ENCODE measurements at places on chromosomes 4 and X.

DNA sequence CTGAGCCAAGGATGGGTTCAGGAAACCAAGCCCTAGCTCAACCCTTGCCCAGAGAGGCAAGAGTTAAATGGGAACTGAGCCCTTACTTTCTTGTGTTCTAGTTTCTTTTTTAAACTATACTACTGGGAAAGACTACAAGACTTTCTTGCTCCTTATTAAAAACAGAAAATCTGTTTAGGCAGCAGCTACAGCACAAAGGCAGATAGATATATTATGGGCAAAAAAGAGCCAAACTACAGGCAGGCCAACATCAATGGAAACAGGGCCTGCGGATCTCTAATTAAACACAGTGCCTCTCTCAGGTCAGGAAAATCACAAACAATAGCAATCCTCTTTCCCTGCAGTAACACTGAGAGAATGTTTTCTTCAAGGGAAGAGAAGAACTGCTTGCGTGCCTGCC, 226.0 kb downstream of the LDB2 start:
- DNase-seq = no peak

GRCh38 chr4:45741897-45742296, 382.0 kb downstream of the GABRG1 start:
- no peak for DNase-seq

DNA sequence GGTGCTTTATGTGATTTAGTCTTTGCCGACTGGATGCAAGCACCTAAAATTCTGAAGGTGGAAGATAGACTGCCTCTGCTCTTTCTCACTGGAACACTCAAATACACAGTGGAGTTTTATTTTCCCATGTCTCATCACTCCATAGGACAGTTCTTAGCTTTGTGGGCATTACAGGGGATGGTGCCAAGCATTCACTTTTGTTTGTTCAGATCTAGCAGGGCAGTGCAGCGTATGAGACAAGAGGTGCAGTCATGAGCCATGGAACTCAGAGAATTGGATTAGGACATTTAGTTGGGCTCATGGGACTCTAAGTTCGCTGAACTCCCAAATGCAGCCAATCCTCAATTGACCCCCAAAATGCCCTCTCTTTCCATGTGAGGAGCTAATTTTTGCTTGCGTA, 1136.9 kb upstream of the PRKX start:
- no peak for DNase-seq

- no peak for DNase-seq
Observed at GRCh38 chr4:4388836-4389575, 2.1 kb downstream of the NSG1 start.

DNA sequence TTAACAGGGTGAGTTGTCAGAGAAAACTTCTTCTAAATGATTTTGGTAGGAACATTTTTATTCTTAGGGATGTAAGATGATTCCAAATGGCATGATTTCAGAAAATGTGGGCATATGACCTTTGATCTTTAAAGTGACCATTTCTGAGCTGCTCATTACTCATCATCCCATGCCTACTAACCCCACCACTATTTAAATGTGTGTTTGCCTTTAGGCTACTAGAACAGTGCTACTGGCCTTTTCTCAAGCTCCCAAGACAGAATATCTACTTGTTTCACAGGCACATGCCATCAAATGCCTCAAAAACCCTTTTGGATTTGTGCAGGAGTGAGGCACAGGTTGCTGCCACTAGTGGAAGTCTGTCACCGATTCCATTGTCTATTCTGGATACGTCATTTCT, 428.2 kb downstream of the ADAM29 start:
- no peak for DNase-seq

DNA sequence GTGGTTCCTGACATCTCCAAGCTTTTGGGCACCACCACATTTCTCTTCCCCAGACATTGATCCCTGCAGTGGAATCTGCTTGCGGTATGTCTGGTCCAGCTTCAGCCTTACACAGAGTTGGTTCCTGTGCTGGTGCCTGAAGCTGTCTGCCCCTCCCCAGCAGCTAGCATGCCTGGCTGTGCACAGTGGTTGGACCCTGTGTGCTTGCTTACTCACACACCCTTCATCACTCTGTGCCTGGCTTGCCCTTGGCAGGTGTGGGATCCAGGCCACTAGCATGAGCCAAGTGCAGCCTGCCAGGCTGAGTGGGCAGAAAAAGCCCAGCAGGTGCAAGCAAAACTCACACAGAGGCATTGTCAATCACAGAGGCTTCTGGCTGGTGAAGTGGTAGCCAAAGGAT, 473.8 kb downstream of the ACTRT1 start:
- DNase-seq = no peak

DNA sequence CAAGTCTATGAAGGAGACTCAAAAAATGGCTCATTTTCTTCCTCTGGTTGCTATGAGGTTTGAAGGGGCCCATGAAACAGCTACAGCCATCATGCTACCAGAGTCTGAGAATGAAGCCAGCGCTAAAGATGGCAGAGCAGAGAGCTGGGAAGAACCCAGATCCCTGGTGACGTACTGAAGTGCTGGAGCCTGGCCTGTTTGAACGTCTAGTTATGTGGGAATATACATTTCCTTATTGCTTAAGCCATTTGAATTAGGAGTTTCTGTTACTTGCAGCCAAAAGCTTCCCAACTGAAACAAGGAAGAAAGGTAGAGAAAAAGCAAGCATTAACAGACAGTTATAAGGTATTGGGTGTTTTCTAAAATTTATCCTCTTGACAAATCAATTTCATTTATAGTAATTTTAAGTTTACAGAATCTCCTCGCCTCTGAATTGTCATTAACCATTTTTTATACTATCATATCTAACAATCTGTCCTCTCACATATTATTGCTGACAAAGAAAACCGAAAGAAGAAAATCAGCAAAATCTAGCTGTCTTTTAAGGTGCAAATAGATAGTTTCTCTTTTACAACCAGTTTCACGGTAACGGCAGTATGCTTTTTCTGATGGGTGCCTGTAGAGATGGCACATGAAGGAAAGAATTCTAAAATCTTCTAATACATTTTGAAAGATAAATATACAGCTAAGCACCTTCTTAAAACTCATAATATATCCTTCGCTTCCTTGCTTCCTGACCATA, 8.9 kb upstream of the COQ2 start:
- no peak for DNase-seq

- DNase-seq = no peak
Observed at GRCh38 chrX:83593634-83594294, 85.7 kb downstream of the POU3F4 start.

GRCh38 chrX:69616457-69617203, 717 bp downstream of the EDA start:
- DNase-seq = no peak

DNA sequence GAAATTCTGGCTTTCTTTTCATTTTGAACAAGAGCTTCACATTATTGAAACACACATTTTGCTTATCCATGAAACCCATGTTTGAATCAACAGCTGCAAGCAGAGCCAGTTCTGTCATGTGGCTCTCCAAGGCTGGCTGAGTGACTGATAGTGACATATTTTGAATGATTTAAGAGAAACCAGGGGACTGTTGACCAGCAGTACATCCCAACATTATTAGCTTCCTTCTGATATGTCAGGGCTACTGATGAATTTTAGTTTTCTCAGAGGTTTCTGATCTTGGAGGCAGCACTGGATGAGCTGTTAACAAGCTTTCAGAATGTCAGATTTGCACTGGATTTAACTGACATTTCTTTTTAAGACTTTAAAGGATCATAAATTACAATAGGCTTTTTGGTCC, 74.6 kb upstream of the GRXCR1 start:
- DNase-seq = no peak

GRCh38 chr4:81471298-81471587, 464 bp downstream of the RASGEF1B start:
- no peak for DNase-seq

GRCh38 chr4:41334182-41334581, 77.5 kb downstream of the UCHL1 start:
- DNase-seq = no peak

GRCh38 chrX:70922774-70923473, 8.0 kb downstream of the SLC7A3 start:
- DNase-seq = no peak

GRCh38 chrX:109927663-109928273, 75.1 kb upstream of the TMEM164 start:
- DNase-seq = no peak

GRCh38 chr4:182846036-182846435, 71.2 kb downstream of the DCTD start:
- DNase-seq = no peak

DNA sequence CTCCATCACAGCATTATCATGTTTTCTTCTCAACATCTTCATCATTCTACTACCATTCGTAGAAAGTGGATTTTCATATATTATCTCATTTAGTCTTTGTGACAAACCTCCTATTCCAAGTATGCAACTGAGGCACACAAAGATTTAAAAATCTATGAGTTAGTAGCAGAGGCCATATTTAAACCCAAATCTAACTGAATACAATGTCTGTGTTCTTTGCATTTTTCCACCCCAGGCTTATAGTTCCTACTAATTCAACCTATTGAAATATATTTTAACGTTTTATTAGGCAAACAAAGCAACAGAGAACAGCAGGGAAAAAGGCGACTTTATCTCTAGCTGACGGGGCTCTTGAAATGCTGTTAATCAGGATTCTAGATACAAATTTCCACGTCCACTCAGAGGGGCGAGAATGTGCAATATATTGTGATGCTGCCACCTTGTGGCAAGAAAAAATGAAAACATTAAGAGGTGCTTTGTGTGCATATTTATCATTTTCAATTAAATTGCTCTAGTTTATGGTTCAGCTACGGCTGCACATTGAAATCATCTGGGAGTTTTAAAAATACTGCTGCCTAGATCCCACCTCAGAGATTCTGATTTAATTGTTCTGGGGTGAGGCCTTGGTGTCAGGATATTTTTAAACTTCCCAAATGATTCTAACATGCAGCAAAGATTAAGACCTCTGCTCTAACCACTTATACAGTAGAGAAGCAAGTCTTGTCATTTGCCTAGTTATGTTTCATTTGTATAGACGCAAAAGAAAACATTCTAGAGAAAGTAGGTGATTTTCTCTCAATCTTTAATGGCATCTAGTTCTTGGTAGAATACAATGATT, 315.9 kb downstream of the MAPK10 start:
- peak; percentile 59 for DNase-seq

GRCh38 chr4:147509386-147509785, 28.5 kb downstream of the EDNRA start:
- DNase-seq = no peak

GRCh38 chr4:1060121-1060520, 48.7 kb downstream of the FGFRL1 start:
- no peak for DNase-seq

GRCh38 chr4:187256897-187257296, 533.2 kb upstream of the FAT1 start:
- no peak for DNase-seq

DNA sequence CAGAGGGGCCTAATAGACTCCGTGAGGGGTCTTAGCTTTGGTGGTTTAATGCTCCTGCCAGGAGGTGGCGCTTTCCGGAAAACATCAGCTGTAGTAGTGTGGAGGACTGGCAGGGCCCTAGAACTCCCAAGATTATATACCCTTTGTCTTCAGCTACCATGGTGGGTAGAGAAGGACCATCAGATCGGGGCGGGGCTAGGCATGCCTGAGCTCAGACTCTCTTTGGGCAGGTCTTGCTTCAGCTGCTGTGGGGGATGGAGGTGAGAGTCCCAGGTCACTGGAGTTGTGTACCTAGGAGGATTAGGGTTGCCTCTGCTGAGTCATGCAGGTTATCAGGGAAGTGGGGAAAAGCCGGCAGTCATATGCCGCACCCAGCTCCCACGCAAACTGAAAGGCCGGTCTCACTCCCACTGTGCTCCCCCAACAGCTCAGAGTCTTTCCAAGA, 63.0 kb upstream of the AGA start:
- DNase-seq = no peak

DNA sequence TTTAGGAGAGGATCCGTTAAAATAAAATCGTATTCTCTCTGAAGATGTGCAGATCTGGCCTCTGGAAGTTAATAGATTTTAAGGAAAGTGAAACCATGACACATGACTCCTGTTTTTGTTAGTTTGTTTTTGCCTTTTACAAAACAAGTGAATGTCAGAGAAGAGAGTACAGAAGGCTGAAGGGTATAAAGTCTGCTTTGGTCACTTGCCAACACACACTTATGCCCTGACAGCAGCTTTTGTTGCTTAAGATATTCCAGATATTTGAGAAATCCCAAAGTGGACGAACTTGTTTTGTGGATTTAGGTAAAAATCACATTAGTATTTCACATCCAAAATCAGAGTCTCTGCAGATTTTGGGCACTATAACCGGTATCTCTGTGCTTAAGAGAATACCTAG, 192.4 kb upstream of the RASGEF1B start:
- no peak for DNase-seq

GRCh38 chrX:139851730-139852129, 81.1 kb downstream of the ATP11C start:
- DNase-seq = no peak

- no peak for DNase-seq
Observed at GRCh38 chrX:135522132-135522530, 1.7 kb downstream of the INTS6L start.

DNA sequence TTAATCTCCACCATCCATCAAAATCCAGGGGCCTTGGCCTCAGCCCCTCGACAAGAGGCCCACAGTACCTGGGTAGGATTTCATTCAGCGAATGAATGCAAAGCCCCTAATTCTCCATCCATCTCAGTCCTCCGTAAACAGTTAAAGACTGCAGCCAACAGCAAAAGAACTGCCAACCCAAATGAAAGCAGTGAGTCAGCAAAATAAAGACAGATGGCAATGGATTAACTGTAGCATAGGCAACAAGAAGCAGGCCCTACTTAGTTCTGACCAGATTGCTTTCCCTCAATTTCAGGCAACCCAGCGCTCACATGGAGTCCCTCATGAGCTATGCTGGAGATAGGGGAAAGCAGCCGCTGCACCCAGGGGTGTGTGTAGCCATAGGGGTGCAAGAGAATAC, 21.4 kb downstream of the PLAC1 start:
- no peak for DNase-seq

GRCh38 chr4:62816566-62816965, 1592.7 kb downstream of the TECRL start:
- no peak for DNase-seq

DNA sequence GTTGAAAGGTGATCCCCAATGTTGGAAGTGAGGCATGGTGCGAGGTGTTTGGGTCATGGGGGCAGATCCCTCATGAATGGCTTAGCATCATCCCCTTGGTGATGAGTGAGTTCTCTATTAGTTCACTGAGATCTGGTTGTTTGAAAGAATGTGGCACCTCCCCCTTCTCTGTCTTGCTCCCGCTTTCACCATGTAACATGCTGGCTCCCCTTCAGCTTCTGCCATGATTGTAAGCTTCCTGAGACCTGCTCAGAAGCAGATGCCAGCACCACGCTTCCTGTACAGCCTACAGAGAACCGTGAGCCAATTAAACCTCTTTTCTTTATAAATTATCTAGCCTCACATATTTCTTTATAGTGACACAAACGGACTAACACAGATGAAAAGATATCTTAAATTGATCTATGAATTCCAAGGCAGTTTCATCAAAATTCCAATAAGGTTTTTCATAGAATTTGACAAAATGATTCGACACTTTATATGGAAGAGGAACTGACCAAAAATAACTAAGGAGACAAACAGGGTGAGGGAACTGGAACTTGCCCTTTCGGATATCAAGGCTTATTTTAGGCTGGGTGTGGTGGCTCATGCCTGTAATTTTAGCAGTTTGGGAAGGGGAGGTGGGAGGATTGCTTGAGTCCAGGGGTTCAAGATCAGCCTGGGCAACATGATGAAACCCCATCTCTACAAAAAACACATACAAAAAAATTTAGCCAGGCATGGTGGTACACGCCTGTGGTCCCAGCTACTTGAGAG, 56.9 kb upstream of the OGT start:
- no peak for DNase-seq

Measured in right renal pelvis (tissue), 4 donors.